ENCODE measurements at places on chromosomes 3 and 15.
A peak's percentile ranks its signal among the peaks of the same experiment; 100 is the strongest.

GRCh38 chr15:60821462-60822061, 342.6 kb upstream of the ICE2 start:
- no peak for DNase-seq

- DNase-seq: peak; percentile 22
These were observed 30.6 kb downstream of the INTS14 start for GRCh38 chr15:65580287-65580686.

- DNase-seq: peak; percentile 16
These were observed 45.2 kb downstream of the CMC1 start for GRCh38 chr3:28286595-28286994.

DNA sequence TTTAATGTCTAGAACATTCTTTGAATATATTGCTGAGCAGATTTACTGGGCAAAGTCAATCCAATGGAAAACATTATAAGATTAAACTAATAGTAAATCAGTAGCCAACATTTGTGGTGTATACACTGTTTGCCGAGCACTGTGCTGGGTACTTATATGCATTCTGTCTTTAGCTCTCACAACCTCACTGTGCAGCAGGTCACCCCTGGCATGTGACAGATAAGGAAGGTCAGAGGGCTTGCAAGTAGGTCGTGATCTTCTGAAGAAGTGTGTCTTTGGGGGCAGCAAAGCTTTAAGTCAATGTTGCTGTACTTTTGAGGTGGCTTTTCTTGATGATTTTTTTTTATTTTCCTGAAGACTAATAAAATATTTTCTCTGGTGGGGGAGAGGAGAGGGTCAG, 62.2 kb downstream of the TCAIM start:
- DNase-seq: no peak

All from RCC 7860 (cell line).